ENCODE measurements at places on chromosomes 11 and 22.
A peak's percentile ranks its signal among the peaks of the same experiment; 100 is the strongest.

GRCh38 chr11:64848826-64849597 is 4.6 kb upstream of the CDC42BPG start:
- no peak for DNase-seq

GRCh38 chr22:36911887-36912661 is 1.4 kb upstream of the CSF2RB start:
- DNase-seq: no peak

GRCh38 chr11:120569861-120570260 is 58.3 kb downstream of the GRIK4 start:
- DNase-seq: no peak

- no peak for DNase-seq
These were observed 52.0 kb upstream of the SUSD2 start for GRCh38 chr22:24129263-24129651.

DNA sequence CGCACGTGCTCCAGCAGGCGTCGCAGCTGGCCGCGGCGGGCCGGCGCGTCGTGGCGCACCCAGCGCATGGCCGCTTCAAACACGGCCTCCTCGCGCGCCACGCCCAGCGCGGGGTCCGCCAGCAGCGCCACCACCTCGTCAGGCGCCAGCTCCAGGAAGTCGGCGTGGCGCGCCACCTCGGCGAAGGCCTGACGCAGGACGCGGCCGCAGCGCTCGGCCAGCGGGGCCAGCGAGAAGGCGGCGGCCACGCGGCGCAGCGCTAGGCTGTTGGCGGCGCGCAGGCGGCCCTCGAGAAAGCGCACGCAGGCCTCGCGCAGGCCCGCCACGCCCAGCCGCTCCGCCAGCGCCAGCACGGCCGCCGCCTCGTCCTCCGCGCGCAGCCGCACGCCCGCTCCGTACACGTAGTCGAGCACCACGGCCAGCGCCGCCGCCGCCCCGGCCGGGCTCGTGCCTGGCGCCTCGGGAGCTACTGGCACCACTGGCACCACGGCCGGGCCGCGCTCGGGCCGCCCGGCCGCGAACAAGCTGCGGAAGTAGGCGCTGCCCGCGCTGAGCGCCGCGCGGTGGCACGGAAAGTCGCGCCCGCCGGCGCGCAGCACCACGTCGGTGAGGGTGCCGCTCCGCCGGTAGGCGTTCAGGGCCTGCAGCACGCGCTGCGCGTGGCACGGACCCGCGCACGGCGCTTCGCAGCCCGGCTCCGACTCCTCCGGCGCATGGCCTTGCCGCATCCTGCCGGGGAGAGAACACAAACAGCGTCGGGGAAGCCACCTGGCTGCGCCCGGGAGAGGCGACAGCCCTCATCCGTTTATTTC is 2.9 kb downstream of the KLHL35 start:
- peak; percentile 18 for DNase-seq

DNA sequence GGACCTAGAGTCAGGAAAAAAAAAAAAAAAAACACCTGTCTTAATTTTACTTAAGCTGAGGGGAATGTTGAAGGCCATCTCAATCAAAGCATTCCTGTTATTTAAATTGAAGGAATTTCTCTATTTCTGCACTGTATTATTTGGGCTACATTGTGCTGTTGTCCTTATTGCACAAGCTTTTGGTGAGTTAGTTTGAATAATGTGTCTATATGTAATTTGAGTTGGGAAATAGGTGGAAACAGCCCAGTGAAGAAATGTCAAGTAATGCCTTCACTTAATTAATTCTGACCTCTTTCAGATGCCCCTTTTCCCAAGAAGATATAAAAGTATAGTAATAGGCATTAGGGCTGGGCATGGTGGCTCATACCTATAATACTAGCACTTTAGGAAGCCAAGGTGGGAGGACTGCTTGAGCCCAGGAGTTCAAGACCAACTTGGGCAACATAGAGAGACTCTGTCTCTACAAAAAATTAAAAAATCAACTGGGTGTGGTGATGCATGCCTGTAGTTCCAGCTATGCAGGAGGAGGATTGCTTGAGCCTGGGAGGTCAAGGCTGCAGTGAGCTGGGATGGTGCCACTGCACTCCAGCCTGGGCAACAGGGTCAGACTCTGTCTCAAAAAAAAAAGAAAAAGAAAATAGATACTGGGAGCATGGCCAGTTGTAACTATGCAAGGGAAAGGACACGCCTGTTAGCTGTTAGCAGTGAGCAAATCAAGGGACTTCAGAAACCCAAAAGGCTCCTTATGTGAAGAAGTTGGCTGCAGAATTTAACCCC is 34.9 kb downstream of the OR10A6 start:
- no peak for DNase-seq

DNA sequence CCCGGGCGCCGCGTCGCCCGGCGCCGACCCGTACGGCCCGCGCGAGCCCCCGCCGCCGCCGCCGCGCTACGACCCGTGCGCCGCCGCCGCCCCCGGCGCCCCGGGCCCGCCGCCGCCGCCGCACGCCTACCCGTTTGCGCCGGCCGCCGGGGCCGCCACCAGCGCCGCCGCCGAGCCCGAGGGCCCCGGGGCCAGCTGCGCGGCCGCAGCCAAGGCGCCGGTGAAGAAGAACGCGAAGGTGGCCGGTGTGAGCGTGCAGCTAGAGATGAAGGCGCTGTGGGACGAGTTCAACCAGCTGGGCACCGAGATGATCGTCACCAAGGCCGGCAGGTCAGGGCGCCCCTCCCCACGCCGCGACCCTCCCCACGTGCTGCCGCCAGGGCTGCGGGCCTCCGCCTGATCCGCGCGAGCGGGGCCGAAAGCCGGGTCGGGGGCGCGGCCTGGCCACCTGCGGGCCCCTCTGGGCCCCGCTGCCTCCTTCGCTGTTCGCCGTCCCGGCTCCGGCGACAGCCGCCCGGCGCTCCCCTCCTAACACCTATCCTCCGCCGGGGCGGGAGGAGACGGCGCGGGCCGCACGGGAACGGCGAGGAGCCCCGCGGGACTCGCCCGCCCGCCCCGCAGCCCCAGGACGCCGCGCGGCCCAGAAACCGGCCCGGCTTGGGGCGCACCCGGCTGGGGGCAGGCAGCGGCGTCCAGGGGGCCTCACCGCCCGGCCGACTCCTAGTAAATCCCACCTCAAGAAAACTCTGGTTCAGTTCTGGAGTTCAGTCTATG is 560 bp downstream of the TBX1 start:
- no peak for DNase-seq

DNA sequence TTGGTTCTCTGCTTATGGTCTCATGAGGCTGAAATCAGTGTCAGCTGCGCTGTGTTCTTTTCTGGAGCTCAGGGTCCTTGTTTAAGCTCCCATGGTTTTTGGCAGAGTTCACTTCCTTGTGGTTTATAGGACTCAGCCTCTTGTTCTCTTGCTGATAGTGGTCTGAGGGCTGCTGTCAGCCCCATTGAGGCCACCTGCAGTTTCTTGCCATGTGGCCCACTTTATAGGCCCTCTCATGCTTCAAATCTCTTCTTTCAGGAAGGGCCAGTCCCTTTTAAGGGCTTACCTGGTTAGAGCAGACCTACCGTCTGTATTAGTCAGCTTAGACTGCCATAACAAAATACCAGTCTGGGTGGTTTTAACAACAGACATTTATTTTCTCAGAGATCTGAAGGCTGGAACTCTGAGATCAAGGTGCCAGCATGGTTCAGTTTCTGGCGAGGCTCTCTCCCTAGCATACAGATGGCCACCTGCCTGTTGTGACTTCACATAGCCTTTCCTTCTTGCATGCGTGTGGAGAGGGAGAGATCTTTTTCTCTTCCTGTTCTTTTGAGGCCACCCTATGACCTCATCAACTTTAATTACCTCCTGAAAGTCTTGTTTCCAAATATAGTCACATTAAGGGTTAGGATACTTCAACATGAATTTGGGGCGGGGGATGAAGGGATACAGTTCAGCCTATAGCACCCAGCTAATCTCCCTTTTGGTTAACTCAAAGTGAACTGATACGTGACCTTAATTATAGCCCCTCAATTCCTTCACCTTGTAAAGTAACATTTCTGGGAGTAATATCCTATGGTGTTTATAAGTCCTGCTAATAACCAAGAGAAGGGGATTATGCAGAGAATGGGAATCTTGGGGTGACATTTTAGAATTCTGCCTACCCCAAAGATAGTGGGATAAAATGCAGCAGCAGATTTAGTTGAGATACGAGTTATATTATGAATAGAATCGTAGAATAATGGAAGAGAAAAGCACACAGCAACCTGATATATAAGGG is 131.8 kb downstream of the UVRAG start:
- no peak for DNase-seq

GRCh38 chr11:97622795-97623194 is 1233.0 kb downstream of the JRKL start:
- DNase-seq: no peak
